ENCODE measurements at places on chromosomes 4 and X.

GRCh38 chr4:180578175-180578574 lies 1665.0 kb upstream of the TENM3 start:
- no peak for DNase-seq

- no peak for DNase-seq
Measured at GRCh38 chrX:153593811-153594500, 5.0 kb downstream of the CCNQ start.

- no peak for DNase-seq
Measured at GRCh38 chr4:8378101-8378724, 62.3 kb downstream of the ACOX3 start.

GRCh38 chr4:8368998-8369397 lies 71.5 kb downstream of the ACOX3 start:
- no peak for DNase-seq

- no peak for DNase-seq
Measured at GRCh38 chr4:24244663-24245490, 339.5 kb downstream of the DHX15 start.

- DNase-seq: no peak
Measured at GRCh38 chr4:17773135-17773698, 8.2 kb downstream of the FAM184B start.

DNA sequence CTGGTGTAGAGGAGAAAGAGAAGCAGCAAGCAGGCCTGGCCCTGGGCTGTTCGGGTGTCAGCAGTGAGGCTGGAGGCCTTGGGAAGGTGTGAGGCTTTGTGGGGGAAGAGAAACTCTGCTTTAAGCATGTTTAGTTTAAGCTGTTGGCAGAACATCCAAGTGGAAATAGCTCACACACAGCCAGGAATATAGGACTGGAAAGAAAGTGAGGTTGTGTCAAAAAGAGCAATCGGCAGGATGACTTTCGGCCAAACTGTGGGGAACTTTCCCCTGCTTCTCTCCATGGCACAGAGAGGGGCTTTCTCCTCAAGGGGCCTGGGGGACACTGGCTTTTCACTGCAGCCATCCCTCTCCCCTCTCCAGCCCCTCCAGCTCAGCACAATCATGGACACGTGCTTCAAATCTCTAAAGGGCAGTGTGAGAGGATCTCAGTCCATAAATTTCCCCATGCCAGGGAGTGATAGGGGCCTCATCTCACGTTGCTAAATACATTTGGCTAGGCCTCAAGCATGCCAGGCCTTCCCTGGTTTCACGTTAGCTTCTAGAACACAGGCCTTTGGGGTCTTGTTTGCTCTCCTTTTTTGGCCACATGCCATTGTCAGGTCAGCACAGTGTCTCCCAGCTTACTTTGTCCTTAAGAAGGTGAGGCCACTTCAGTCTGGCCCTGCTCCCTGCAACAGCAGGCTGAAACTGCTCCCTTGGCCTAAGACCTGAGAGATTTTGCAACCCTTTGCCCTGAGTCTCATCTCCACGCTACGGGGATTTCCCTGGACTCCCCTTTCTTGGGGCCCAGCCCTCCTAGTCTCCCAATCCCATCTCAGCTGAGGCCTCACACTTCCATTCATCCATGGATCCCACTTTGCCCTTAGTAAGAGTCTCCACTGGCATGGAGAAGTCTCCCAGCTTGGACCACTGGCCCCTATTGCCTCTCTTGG lies 8.3 kb upstream of the CITED1 start:
- peak; percentile 8 for DNase-seq

GRCh38 chr4:42768125-42768748 lies 111.3 kb upstream of the ATP8A1 start:
- DNase-seq: no peak

Measured in NCI-H1092 treated with DMSO at 0.1 percent for 48 hours (cell line).